ENCODE measurements at places on chromosomes 6 and 20.

- DNase-seq = no peak
These were observed 90.5 kb upstream of the MBOAT1 start for GRCh38 chr6:20302702-20303251.

DNA sequence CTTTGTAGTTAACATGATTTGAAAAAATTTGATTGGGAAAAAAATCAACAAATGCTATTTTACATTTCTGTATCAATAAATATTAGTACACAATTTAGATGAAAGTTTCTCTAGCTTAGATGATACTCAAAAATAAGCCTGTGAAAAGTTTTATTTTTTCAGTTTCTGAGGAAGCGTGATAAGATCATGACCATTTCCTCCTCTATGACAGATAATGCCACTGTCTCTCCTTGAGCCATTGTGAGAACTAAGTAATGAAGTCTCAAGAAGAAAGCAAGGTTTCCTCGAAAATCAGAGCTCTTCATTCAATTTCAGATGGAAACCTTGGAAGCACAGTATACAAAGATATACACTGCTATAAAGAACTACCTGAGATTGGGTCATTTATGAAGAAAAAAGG, 395.0 kb downstream of the HDGFL1 start:
- no peak for DNase-seq

DNA sequence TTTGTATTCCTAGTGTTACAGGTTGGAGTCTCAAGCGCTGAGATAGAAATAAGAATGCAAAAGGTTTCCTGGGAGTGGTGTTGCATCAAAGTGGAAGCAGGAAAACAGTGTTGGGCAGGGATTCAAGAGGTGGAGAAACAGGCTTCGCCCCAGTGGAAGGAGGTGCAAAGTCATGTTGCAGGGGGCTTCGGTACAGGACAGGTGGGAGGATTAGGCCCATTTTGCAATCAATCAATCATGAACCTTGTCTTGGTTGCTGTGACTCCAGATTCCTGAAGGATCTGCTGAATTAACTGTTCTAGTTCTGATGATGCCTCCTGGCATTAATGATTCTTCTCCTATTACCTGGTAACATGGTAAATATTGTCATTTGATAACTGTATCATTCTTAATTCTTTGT, 22.4 kb upstream of the FAM217A start:
- no peak for DNase-seq

GRCh38 chr6:30169658-30170614, 6.6 kb downstream of the TRIM15 start:
- DNase-seq = peak; percentile 24

GRCh38 chr6:139109558-139109957, 25.3 kb upstream of the HECA start:
- no peak for DNase-seq

DNA sequence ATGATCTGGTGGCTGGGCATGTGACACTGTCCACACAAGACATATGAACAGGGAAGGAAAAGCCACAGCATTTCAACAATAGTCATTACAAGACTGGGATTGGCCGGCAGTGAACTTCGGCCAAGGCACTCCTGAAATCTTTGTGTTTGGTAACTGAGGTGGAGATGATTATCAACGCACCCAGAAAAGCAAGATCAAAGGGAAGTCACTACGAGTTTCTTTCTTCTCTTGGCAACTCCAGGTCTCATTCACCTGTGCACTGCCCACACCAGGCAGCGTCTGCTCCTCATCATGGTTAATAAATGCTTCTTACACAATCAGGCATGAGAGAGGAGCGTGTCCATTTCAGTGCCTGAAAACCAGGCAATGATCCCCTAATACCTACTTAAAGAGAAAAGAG, 20.5 kb upstream of the FOXC1 start:
- DNase-seq = no peak
